ENCODE measurements at places on chromosomes 2 and 18. TPM values are rescaled to one million over a fixed set of nuclear protein-coding genes. Genes with fewer than 3 reads are reported as not detected.

GRCh38 chr2:8324901-8325300 lies 357.0 kb upstream of the ID2 start:
- H3K27me3 ChIP-seq: no peaks in the 10 kb centered on the region
- no peak for DNase-seq
- H3K27ac ChIP-seq: no peak overlapping the region
- no peaks in the 10 kb centered on the region for H3K4me1 ChIP-seq
- no peak overlapping the region for H3K4me3 ChIP-seq

GRCh38 chr2:105875241-105875640 lies 130.5 kb downstream of the NCK2 start:
- no peaks in the 10 kb centered on the region for H3K36me3 ChIP-seq
- no peak overlapping the region for H3K27ac ChIP-seq
- no peak overlapping the region for H3K4me3 ChIP-seq
- H3K4me1 ChIP-seq: peaks cover 21% of the 10 kb centered on the region
- DNase-seq: no peak

GRCh38 chr2:127106457-127106990 lies 430 bp downstream of the BIN1 start:
- H3K4me3 ChIP-seq: peak overlapping the region; percentile 65
- H3K36me3 ChIP-seq: no peaks in the 10 kb centered on the region

GRCh38 chr2:171316755-171317337 lies 116.9 kb downstream of the METTL8 start:
- H3K4me1 ChIP-seq: peaks cover 10% of the 10 kb centered on the region
- no peaks in the 10 kb centered on the region for H3K36me3 ChIP-seq
- no peak for DNase-seq
- H3K27ac ChIP-seq: no peak overlapping the region
- H3K4me3 ChIP-seq: no peak overlapping the region

DNA sequence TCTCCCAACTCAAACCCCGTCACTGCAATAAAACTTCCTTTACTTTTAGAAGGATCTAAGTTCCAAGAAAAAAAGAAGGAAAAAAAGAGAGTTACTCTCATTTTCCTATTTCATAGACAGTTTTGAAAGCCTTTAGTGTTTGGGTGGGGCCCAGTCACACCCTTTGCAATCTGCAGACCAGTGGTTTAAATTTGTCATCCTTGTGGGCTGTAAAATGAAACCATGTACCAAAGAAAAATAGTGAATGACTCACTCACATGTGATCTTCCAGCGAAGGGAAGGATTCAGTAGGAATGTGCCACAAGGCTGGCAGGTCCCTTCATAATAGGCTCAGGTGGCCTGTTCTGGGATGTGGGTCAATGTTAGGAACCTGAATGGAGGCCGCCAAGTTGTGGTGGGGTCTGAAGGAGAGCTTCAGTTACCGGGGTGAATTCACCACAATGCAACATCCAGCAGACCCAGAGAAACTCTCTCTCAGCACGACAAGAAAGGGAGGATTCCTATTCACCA lies 28.3 kb downstream of the ANXA4 start:
- peaks cover 27% of the 10 kb centered on the region for H3K4me1 ChIP-seq
- no peak overlapping the region for H3K4me3 ChIP-seq
- peak; percentile 34 for DNase-seq
- no peaks in the 10 kb centered on the region for H3K27me3 ChIP-seq
- no peaks in the 10 kb centered on the region for H3K36me3 ChIP-seq

TTN gene
- 10.8 TPM for total RNA-seq

DNA sequence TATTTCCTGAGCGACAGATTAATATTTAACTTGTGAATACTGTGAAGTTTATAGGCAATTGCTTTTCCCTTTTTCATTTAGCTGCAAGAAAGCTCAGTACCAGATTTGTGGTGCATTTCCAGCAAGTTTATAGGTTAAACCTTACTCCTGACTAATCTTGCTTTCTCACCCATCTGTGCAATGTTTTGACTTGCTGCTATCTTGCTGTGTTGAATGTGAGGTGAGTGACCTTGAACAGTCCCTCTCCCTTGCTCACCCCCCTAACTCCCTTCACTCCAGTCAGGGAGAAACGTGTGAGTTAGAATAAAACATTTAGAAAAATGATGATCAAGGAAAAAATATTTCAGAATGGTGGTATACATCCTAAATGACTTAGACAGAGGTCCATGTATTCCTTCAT lies 39.8 kb upstream of the PARD3B start:
- no peak for DNase-seq
- H3K36me3 ChIP-seq: no peaks in the 10 kb centered on the region
- H3K27ac ChIP-seq: no peak overlapping the region
- no peak overlapping the region for H3K4me3 ChIP-seq
- H3K27me3 ChIP-seq: no peaks in the 10 kb centered on the region

CHRNG gene
- total RNA-seq: not detected

GRCh38 chr2:62032096-62032495 lies 126.6 kb downstream of the COMMD1 start:
- no peaks in the 10 kb centered on the region for H3K4me1 ChIP-seq
- DNase-seq: no peak
- no peak overlapping the region for H3K27ac ChIP-seq

KIF5C gene
- 10.8 TPM for total RNA-seq

Data from tibial nerve (tissue), 4 donors.